GM20000 (cell line): ENCODE measurements at places on chromosomes 7 and 10.
A peak's percentile ranks its signal among the peaks of the same experiment; 100 is the strongest.

GRCh38 chr7:13792208-13792607 lies 197.3 kb downstream of the ETV1 start:
- DNase-seq = no peak

DNA sequence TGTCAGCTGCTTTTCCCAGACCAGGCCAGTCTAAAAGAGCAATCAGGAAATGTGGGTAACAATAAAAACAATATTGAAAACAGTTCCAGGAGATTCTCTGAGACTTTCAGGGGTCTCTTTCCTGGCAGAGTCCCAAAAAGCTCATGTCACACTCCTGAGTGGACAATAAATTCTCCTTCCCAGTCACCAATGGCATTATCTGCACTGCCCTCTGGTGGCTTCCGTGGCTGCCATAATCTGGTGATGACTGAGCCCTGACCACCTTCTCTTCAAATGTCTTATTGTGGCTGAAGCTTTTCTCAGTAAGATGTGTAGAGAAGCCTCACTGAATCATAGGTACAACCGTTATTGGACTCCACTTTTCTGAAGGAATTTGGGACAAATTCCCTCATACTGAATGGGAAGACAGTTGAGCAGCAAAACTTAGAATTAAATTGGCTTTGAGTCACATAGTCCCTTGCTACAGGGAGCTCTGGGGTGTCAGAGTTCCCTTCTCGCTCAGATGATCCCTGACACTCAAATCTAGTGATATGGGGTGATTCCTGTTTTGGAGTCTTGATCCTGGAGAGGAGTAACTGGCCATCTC lies 24.4 kb upstream of the ASAH2 start:
- peak; percentile 45 for DNase-seq

DNA sequence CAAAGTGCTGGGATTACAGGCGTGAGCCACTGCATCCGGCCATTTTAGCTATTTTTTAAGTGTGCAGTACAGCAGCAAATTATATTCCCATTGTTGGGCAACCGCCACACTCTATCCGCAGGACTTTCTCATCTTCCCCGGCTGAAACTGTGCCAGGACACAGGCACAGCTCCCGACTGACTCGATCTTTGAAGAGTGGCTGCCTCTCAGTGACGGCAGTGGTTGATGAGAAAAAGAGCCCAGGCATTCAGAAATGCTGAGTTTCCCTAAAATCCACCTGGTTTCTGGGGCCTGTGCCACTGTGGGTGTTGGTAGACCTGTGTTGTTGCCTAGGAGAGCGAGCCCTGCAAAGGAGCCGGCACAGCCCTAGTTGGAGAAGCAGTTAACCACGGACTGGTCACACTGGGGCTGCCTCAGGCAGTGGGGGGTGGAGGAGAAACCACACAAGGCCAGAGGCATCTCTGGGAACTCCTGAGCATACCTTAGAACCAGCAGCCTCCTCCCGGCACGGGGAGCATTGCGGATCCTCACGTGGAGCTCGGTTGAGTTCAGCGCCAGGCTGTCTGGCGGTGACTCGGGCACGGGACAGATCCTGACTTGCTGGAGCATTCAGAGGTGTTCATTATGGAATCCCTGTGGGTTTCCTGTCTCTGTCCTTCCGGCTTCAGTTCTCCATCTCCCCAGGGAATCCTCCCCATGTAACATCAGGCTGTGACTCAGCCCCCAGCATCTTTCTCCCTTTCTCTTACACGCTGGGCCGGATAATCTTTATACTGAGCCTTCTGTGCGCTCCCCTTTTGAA lies 16.2 kb downstream of the PFKFB3 start:
- DNase-seq = no peak

DNA sequence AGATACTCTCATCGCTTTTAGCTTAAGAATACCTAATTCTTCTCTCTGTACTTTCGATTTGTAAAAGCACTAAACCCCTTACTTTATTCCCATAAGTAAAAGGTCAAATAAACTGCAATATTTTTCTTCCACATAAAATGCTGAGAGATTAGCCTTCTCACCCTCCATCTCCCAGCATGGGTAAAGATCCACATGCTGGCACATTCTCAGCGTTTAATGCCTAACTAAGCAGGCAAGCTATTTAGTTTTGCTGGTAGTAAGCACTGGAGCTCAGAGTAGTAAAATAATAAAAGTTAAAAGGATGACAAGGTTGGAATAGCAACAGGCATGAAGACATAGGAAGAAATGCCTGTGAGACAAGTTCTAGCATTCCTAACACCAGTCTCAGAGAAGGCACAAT lies 65.9 kb upstream of the NEBL start:
- no peak for DNase-seq

GRCh38 chr7:1843271-1843861 lies 173.3 kb downstream of the ELFN1 start:
- DNase-seq = no peak

DNA sequence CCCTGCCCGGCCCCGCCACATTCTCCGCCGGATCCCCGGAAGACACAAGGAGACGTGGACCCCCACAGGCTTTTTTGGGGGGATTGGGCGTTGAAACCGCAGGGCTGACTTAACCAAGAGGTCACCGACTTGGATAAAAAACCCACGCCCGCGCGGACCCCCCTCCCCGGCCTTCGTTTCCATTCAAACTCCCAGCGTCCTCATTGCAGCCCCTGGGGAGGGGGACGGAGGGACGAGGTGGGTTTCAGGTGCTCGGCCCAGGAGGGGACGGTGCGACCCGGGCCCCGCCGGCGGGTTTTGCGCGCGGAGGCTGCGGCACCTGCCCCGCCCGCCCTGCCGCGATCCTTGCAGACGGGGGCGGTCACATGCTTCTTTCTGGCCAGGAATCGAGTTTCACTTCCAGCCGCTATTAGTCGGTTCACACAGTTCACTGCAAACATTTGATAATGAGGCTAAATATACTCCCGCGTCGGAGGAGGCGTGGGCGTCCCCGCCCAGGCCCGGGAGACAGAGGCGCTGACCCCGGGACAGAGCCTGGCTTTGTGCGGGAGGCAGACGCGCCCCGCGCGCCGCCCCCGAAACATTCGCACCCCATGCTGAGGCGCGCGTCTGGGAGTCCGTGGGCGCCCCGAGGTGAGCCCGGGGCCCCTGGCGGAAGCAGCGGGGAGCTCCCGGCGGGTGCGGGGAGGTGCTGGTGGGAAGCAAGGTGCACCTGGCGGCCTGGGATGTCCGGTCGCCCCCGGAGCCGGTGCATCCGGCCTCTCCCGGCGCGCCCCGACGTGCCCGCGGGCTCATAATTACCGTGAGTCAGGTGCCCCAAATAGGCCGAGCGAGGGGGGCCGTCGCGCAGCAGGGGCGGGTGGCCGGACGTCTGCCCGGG lies 2.7 kb upstream of the PDGFA start:
- peak; percentile 78 for DNase-seq

GRCh38 chr7:24201226-24201625 lies 82.8 kb upstream of the NPY start:
- no peak for DNase-seq

DNA sequence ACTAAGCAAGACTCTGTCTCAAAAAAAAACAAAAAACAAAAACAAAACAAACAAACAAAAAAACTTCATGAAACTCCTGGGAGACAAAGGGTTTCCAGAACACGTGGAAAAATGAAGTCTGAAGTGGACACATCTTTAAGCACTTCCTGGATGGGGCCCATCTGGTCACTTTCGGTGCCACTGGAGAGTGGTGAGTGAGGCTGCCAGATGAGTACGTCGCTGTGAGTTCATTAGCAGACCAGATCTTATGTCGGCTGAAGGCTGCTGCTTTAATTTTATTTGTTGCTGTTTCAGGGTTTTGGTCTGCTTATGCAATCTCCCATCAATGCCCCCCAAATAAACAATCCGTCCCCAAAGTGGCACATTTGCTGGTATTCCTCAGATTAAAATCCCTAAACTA lies 64.4 kb downstream of the NPTX2 start:
- no peak for DNase-seq

GRCh38 chr7:24742506-24743162 lies 14.6 kb downstream of the GSDME start:
- DNase-seq = no peak

- DNase-seq = no peak
Measured at GRCh38 chr7:123792547-123792946, 43.7 kb upstream of the WASL start.

GRCh38 chr10:120085096-120085796 lies 192.7 kb downstream of the SEC23IP start:
- DNase-seq = no peak

DNA sequence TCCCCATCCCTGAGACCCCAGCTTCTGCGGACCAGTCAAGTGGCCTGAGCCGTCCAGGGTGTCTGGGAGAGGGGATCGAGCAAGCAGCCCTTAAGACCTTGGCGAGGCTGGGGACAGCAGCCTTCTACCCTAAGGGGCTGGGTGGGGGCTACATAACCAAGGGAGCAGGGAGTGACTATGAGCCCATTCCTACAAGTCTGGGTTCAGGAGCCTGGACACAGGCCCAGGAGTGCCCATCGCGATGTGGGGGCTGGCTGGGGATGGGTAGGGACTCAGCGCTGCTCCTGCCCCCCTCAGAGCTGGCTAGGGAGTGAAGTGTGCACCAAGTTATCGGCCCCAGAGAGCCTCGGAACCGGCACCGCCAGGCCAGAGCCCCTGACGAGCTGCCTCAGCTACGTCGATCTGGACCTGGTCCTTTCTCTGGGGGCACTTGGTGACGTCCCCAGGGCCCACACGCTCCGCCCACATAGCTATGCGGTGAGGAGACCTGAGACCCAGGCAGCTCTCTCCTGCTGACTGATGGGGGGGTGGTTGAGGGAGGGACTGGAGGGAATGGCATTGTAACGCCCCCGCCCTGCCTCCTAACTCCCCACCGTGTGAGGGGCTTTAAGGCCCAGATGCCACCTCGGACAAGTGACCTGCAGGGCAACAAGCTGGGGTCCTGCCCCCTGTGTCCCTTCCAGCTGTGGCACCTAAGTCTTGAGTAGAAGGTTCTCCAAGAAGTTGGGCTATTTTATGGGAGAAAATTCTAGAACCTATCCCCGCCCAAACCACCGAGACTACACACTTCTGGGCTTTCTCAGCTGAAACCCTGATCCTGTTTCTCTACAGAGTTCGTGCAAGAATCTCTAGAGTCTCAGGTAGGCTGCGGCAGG lies 2.5 kb downstream of the SAP25 start:
- no peak for DNase-seq

DNA sequence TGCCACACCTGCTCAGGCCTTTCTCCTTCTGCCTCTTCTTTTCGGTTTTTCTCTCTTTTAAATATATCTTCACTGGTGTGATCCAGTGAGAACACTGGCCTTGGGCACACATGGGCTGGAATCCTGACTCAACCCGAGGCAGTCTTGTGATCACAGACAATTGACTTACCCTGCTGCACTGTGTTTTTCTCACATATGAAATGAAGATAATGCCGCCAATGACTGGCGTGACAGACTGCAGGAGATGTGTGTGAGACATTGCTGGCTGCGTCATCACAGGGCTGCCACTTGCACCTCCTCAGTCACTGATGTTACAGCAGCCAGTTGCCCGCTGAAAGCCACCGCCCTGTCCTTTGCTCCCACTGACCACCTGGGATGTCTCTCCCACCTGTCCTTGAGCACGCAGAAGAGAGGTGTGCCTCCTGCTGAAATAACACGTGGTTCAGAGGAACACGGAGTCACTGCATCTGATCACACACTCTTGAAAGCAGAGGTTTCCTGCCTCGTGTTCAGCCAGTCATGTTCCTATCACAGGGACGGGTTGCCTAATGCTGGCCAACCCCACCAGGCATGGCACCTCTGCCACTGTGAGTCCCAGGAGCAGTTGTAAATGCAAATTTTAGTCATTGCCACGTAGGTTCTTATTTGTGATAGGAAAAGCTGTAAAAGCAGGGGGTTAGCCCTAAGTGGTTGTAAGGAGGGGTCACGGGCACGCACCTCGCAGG lies 124.6 kb upstream of the LANCL2 start:
- no peak for DNase-seq

DNA sequence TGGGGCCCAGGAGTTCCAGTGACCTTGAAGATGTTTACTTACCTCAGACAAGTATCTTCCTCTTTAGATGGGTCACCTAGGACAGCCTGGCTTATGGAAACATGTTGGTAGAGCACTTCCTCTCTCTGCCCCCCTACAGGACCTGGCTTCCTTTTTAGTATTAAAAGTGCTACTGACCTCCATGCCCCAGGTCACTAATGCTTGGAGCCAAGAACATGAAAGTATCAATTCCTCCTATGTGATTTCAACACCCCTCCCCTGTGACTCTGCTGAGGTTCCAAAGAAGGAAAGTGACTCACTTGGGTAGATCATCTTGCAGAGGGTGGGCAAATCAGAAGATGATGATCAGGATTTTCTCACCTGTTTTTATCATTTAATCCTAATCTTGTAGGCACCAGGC lies 125.3 kb upstream of the CCDC6 start:
- DNase-seq = peak; percentile 10

DNA sequence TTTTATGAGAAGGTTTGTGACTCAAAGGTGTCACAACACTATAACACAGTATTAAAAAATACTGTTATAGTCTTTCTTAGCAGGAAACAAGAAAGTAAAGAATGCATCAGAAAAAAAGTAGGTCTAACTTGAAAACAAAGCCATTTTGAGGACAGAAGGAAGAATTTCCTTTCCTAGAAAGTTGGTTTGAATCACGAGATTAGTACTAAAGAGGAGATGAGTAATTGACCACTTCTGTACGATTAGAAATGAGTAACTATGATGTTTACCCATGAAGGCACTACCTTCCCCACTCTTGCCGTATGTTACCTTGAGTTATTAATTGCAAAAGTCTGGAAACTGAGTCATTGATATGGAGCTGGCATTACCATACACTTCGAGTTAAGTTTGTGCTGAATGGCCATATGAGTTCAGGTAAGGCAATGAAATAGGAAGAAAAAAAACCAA lies 65.2 kb downstream of the FAM185A start:
- DNase-seq = no peak

DNA sequence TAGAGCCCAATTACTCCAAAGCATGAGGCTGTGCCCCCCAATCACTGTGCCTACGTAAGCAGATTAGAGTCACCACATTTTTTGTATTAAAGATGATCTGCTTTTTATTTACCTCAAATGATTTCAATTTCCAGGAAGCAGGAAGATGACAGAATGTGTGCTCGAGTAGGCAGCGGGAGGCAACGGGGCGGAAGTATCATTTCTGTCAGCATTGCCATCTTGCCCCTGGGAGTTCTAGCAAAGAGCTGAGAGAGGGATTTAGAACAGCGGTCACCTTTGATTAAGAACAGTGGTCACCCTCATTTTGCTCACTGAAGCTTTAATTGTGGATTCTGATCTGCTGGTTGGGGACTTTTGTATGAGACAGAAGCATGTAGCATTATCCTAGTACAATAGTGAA lies 117.1 kb upstream of the FAM13C start:
- DNase-seq = no peak

- DNase-seq = no peak
Measured at GRCh38 chr7:138913783-138914182, 67.4 kb downstream of the KIAA1549 start.

- DNase-seq = no peak
Measured at GRCh38 chr10:75240329-75241076, 4.7 kb upstream of the COMTD1 start.
